ENCODE measurements at places on chromosomes 4 and X.

GRCh38 chr4:41932988-41933387 lies 2.2 kb upstream of the TMEM33 start:
- no peak for DNase-seq

DNA sequence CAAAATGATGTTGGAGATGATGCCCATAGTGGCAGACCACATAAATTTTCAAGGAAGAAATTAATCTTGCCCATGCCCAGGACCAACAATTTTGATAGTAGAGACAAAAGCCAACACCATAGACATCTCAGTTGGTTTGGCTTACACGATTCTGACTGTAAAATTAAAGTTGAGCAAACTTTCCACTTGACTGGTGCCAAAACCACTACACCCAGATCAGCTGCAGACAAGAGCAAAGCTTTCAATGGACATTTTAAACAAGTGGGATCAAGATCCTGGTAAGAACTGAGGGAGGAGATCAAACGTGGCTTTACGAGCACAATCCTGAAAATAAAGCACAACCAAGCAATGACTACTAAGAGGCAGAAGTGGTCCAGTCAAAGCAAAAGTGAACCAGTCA lies 90.7 kb downstream of the PAPSS1 start:
- no peak for DNase-seq

DNA sequence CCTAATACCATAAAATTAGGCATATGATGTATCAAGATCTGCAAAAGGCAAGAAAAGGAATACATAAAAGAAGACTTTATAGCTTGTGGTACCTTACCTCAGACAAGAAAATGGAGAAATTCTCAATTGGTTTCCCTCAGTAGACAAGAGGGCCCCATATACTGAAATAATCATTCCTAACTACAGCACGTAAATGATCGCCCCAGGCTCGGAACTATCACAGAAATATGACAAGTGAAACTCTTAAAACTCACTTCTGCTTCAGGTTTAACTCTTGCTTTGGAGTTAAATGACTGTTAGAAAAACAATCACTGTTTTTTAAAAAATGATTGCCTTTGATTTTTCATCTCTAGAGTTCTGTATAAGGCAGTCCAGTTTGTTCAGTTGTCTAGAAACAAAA lies 38.6 kb upstream of the NAP1L5 start:
- no peak for DNase-seq

- no peak for DNase-seq
Measured at GRCh38 chr4:158121161-158121579, 51.7 kb downstream of the GASK1B start.

- DNase-seq, result no peak
Measured at GRCh38 chrX:40144576-40144975, 46.8 kb upstream of the BCOR start.

DNA sequence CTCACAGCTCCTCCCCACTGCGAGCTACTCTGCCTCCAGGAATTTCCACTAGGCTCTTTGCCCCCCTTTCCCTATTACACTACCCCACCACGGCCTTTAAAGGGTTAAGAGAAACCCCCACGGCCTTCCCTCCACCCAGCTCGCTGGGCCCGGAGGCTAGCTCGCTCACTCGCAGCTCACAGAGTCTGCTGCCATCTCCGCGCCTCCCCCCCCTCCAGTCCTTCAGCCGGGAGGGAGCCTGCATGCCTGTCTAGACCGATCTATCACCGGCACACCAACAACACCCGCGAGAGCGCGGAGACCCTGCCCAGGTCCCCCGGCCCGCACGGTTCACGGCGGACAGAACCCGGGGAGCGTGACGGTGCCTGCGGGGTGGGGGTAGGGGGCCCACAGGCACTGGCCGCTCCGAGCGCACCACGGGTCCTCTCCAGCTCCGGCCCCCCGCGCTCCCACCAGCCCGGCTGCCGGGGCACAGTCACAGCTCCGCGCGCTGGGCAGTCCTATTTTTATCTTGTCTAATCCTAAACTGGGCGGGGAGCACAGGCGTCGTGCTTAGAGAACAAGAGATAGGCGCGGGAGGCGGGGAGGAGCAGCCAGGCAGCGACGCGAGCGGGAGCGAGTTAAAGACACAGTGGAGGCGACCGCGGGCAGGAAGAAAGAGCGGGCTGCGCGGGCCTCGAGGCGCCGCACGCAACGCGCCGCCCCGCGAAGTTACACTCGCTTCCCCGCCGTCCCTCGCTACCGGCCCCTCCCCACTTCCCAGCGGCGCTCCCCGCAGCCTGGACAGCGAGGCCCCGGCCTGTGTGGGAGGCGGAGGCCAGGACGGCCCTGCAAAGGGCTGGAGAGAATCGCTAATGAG lies 3.5 kb downstream of the BCOR start:
- no peak for DNase-seq

GRCh38 chr4:1521821-1522361 lies 115.6 kb upstream of the NKX1-1 start:
- no peak for DNase-seq

DNA sequence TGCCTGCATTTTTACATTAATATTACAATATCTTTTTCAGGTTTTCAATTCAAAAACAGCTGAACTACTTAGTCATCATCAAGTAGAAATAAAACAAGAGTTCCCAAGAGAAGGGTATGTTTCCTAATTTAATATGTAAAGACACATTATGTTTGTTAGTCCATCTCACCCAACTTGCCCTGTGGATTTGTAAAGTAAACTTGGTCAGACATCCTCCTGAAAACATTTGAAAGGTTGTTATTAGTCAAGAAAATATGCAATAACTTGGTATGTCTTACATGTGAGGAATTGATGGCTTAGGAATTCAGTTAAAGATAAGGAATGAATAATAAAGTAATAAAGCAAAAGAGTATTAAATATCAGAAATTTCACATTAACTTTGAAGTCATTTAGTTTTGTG lies 12.2 kb downstream of the GK start:
- no peak for DNase-seq

- no peak for DNase-seq
Measured at GRCh38 chr4:60718874-60719273, 481.3 kb upstream of the ADGRL3 start.

GRCh38 chrX:38149016-38149415 lies 71.7 kb downstream of the SRPX start:
- no peak for DNase-seq

GRCh38 chr4:13483136-13483767 lies 888 bp downstream of the RAB28 start:
- DNase-seq, result no peak

- DNase-seq, result no peak
Measured at GRCh38 chrX:9598344-9598743, 133.5 kb downstream of the TBL1X start.

GRCh38 chr4:140626661-140627376 lies 58.1 kb upstream of the UCP1 start:
- no peak for DNase-seq

- no peak for DNase-seq
Measured at GRCh38 chr4:89724716-89725115, 112.2 kb downstream of the SNCA start.

DNA sequence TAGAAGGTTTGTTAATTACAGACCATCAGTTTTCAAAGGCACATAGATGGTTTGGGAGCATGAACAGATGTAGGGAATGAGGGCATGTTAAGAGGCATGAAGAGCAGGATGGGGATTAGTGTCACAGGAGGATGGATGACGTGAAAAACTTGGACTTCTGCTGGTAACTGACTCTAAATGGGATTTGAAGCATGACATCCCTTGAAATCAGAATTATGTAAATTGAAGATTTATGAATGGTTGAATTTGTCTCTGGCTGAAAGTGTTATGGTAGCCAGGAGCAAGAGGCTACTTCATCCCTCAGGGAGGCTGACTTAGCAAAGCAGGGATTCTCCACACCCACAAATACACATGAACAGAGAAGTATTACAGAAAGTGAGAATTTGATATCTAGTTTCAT lies 454.6 kb downstream of the MAGEB5 start:
- no peak for DNase-seq

GRCh38 chrX:70549429-70549828 lies 104.8 kb downstream of the DLG3 start:
- no peak for DNase-seq

DNA sequence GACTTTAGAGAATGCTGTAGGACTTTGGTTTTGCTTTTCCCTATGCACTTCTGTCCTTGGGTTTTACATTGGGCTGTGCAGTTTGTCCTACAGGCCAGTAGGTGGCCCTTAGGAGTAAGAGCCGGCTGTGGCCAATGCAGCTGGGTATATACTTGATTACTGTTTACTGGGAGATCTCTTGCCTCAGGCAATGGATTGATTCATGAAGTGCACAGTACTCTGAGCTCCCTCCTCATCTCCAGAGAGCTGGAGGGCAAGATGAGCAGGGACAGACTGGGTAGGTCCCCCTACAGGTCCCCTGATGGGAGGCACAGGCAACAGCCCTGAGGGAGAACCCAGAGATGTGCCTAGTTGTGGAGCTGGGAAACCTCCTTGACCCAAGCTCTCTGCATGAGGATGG lies 103.8 kb upstream of the QRFPR start:
- DNase-seq, result no peak

DNA sequence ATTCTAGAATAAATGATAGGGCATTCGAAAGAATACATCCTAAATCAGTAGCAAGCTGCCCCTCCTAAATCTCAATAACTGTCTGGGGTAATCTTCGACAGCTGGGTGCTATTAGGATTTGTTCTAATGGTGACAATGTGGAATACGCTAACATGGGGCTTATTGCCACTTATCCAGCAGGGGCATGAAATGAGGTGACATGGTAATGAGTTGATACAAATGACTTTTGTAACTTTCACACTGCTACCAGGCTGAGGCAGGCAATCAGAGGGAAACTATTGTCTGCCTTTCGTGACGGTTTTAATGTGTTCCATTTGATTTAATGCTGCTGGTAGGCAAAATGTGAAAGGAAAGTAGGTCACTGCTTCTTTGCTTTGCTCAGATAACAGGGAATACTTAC lies 1047.4 kb upstream of the PABPC4L start:
- DNase-seq, result no peak

DNA sequence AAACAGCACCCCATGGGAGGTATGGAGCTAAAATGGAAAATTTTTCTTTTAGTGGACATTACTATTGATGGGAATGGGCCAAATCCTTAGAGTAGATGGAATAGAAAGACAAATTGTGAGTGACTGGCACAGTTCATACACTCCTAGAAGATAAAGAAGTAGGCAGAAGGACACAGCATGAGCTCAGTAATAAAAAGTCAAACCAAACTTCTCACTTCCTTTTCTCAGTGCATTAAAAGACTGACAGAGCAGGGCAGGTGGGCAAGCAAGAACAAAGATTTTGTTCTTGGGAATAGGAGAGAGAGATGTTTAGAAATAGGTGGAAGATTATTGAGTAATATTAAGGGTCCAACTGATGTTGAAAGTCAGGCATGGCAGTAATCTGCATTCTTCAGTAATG lies 132.5 kb downstream of the ATP10D start:
- no peak for DNase-seq

DNA sequence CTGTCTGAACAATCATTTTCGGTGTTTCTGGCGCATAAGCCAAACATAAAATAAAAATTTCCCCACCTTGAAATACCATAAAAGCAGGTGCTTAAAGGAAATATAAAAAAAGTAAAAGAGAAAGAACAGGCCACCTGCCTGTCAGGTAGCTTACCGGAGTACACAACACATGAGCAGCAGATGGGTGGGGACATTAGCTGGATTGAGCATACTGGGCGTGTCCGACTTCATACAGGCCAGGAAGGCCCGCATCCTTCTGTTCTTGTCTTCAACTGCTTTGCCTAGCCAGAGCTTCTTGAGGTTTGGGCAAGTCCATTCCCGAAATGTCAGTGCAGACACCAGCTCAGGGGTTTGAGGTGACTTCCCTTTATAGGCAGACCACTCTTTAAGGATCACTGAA lies 66.7 kb downstream of the FAM120C start:
- no peak for DNase-seq

GRCh38 chrX:12162420-12162819 lies 24.1 kb downstream of the FRMPD4 start:
- DNase-seq, result no peak

GRCh38 chr4:16959305-16959704 lies 60.9 kb upstream of the LDB2 start:
- DNase-seq, result no peak

GRCh38 chr4:36326476-36327029 lies 45.1 kb downstream of the DTHD1 start:
- no peak for DNase-seq

GRCh38 chr4:36394352-36394903 lies 113.0 kb downstream of the DTHD1 start:
- peak; percentile 25 for DNase-seq

- no peak for DNase-seq
Measured at GRCh38 chr4:86901864-86902263, 9.6 kb upstream of the C4orf36 start.

GRCh38 chr4:185304944-185305690 lies 90.6 kb downstream of the LRP2BP start:
- no peak for DNase-seq

DNA sequence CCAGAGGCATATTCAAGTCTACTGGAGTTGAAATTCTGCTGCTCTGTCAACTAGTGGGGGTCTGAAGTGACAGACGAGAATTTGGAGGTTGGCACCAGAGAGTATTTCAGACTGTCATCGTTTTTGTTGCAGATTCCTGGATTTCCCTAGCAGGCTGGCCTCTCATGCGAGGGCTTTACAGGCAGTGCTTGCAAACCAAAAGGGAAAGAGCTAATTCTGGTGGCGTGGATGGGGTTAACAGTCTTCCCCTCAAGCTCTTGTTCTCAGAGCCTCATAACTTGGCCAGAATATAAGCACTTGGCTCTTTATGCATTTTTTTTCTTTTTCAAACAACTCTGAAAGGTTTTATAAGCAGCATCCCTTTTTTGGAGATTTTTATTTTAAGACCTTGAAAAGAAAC lies at the start of gene SPARCL1:
Gene SPARCL1, minus strand, starts transcription at position 190 of the 400 bp plus-strand sequence. CDS start 29,802 bp downstream, outside the sequence.
- no peak for DNase-seq
